ENCODE measurements at places on chromosomes 11 and 22.

DNA sequence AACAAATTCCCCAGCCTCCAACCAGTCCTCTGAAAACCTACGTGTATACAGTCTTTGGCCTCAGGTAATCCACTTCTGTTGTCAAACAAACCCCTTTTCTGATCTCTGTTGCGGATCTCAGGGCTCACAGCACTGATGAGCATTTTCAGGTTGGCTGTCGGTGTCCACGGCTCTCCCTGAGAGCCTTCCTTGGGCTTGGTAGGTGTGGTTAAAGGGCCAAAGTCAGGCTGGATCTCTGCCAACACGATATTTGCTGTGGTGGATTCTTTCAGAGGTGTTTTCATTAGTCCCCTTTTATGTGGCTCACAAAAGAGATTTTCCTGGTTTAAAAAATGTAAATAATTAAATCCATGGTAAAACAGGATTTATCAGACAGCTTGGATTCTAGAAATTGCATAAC, 2.9 kb downstream of the E2F8 start:
- no peak for DNase-seq

GRCh38 chr11:61049063-61049377, 53.3 kb upstream of the CD5 start:
- no peak for DNase-seq

DNA sequence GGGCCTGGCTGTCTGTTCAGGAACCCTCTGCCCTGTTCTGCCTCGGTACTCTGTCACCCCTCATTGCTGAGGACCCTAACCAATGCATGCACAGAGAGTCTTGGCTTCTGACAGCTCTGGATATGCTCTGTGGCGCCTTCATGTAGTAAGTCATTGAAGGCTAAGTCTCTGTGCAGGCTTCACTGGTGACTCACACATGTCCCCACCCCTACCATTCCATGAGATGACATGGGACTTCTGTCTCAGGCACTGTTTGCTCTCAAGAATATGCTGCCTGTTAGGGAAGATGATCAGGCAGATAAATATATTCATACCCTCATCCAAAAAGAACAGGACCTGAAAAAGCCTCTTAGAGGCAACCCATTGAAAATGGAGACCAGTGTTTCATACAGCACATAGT, 43.6 kb upstream of the HORMAD2 start:
- DNase-seq, result no peak

- no peak for DNase-seq
Measured at GRCh38 chr22:40273319-40273718, 73.0 kb upstream of the ADSL start.

GRCh38 chr22:39463931-39464390, 7.1 kb downstream of the MGAT3 start:
- DNase-seq, result no peak

- no peak for DNase-seq
Measured at GRCh38 chr11:26958005-26958701, 35.8 kb upstream of the FIBIN start.

DNA sequence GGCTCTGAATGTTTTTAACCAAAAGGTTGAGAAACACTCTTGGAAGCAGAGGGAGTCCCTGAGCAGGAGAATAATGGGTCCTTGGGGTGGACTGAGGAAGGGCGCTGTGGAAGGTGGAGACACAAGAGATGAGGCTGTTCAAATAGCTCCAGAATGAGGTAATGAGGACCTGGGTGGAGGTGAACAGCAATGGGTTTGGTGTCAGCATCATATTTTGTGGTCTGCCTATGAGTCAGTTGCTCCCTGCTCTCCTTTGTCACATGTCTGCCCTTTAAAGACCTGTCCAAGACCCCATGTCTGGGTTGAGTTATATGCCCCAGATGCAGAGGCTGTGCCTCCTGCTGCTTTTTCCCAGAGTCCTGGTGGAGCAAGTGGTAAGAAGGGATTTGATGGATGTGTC, 113.6 kb downstream of the BARX2 start:
- DNase-seq, result no peak

- no peak for DNase-seq
Measured at GRCh38 chr11:74316772-74317505, 5.5 kb upstream of the P4HA3 start.

DNA sequence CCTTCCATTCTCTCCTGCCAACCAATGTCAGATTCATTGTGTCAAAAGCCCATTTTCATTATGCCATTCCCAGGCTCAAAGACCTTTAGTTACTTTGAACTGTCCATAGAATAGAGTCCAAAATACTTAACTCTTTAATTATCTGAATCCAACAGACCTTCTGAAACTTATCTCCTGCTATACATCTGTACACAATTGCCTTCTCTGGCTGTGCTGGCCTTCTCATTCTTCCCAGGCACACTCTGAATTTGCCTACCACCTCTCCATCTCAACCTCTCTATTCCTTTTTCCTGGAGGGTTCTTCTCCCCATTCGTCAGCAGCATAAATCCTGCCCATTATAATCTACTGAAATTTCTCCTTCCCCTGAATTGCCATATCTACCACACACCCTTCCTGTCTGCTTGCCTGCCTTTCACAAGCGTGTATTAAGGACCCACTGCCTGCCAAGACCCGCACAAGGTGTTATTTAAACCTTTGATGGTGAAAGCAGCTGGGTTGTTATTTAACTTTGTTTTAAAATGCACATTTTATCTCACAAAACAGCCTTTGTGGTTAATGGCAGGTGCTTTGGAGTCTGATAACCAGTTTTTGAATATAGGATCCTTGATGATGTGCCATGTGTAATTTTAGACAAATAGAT, 125.9 kb downstream of the CCDC81 start:
- no peak for DNase-seq

- DNase-seq, result no peak
Measured at GRCh38 chr11:24515632-24516031, 18.8 kb downstream of the LUZP2 start.

DNA sequence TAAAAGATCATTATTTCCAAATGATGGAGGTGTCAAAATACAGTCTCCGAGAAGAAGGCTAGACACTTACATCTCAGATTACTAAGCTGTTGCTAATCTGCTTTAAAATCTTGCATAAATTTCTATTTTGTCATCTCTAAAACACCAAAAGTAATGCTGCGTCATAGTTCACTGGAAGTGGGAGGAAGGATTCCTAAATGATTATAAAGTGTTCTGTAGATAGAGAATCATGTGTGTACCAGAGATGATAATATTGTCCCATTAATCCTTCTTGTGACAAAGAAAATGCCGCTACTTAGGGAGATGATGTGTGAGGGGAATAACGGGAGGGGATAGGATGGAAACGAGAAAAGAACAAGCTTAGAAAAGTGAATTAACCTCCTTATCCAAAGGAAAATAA, 268.6 kb downstream of the JRKL start:
- no peak for DNase-seq

GRCh38 chr11:61020551-61021235, 49.2 kb downstream of the CD6 start:
- DNase-seq, result no peak

DNA sequence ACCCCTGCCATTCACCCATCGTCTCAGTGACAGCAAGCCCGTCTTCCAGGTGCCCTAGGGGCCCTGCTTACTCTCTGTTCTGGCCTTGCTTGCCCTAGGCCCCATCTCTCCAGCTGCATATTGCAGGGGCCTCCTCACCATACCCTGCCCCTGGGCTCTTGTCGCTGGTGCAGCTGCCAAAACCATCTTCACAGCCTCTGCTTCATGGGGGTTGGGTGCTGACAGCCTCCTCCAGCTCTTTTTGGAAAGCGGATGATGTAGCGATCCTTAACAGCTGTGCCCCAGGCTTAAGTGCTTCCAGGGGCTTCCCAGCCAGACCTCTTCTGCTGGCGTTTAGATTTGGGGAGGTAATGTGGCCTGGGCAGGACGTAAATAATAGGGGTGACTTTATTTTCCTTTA, 61.2 kb upstream of the SUSD2 start:
- DNase-seq, result no peak
